HuH-7 (cell line): ENCODE measurements at places on chromosomes 13 and 19.

GRCh38 chr13:63680704-63681103 is 2265.1 kb upstream of the PCDH20 start:
- DNase-seq, result no peak

DNA sequence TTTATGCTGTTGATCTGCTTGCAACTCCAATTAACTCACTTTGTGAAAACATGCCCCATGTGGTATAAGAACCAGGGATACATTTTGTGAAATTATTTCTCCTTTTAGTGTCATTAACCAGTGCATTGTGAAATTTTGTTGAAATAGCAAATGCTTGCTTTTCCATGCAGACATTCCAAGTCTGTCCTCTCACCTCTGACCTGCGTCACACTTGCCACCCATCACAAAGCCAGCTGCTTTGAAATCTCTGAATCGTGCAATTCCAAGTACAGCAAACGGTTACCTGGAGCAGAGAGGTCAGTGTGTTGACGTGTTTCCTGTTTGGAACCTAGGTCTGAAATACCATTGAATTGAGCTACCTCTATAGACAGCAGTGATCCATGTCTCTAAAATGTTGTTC is 4.9 kb upstream of the SLC25A15 start:
- DNase-seq, result no peak

DNA sequence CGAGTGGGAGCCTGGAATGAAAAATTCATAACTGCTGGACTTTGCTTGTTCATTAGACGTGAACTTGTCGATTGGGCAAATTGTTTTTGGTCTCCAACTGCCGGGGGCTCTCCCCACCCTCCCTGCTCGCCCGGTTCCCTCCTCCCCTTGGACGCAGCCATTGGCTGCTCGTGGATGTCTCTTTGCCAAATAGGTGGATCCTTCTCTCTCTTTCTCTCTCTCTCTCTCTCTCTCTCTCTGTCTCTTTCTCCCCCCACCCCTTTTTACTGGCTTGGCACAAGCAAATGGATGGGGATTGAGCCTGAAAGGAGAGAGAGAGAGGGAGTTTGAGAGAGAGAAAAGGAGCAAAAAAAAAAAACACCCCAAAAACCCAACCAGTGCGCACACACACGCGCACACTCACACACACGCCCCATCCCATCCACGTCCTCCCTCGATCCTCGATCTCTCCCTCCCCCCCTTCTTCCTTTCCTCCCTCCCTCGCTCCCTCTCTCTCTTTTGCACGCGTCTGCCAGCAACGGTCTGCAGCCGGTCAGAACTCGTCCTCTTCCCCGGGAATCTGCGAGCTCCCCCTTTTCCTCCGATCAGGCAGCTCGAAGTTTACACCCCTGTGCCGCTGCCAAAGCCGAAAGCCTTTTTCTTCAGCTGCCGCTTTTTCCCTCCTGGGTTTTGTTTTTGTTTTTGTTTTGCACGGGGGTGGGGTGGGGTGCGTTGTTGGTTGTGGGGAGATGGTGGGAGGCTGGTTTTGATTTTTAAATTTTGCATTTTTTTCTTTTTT is 27.8 kb downstream of the NFIX start:
- no peak for DNase-seq

- DNase-seq, result no peak
These were observed 1241.5 kb upstream of the MIR17HG start for GRCh38 chr13:90105849-90106496.

DNA sequence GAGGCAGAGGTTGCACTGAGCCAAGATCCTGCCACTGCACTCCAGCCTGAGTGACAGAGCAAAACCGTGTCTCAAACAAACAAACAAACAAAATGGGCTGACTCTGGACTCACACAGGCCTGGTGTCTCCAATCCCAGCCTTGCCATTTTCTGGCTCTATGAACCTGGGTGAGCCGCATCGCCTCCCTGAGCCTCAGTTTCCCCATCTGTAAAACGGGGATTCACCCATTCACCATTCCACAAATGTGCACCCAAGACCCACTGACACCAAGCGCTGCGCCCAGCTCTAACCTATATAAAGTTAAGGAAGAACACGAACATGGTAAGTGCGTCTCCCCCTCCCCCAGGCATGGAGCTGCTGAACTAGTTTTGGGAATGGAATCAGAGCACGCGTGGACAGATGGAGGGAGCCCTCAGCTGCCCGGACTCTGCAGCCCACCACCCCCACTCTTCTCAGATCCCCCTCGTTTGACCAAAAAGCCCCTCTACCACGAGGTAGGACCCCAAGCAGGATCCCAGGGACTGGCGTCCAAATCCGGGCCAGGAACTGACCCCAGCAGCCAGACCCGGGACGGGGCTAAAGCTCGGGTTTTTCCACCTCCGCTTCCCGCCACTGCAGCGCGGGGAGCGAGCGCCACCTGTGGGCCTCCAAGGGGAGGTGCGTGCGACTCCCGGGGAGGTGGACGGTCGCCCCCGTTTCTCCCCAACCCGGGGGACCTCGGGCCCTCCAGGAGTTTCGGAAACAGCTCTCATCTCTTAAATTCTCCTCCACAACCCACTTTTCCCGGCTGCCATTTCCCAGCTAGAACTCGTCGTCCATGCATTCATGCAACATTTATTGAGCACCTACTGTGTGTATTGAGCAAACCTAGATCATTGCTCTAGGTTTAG is 33.0 kb upstream of the ADGRE5 start:
- DNase-seq, result peak; percentile 76

GRCh38 chr13:33090755-33091414 is 74.7 kb downstream of the KL start:
- DNase-seq, result no peak

- no peak for DNase-seq
These were observed 73.2 kb upstream of the RFC3 start for GRCh38 chr13:33744589-33745369.

DNA sequence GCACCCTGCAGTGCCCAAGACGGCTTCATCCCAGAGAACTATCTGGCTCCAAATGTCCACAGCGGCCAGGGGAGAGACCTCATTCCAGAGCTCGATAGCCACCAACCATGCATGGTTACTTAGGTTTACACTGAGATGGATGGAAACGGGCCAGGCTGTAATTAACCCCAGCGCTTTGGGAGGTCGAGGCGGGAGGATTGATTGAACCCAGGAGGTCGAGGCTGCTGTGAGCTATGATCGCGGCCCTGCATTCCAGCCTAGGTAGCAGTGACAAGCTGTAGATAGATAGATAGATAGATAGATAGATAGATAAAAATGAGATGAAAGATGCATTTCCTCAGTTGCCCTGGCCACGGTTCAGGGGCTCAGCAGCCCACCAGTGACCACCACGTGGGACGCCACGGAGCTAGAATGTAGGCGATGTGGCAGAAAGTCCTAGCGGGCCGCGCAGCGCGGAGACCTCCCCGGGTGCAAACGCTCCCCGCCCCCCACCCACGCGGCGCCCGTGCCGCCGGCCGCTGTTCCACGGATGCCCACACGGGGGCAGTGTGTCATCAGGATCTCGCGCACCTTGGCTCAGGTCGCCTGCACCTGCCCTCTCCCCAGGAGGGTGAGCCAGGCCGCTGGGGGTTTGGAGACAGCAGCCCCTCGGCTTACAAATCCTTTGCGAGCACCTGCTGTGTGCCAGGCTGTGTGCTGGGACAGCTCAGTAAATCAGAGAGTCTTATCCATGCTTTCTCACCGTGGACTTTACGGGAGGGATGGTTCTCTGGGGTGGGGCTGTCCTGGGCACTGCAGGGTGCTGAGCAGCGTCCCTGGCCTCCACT is 13.5 kb upstream of the TLE5 start:
- DNase-seq, result peak; percentile 71

- no peak for DNase-seq
These were observed 1.7 kb downstream of the PDX1 start for GRCh38 chr13:27921421-27921960.

DNA sequence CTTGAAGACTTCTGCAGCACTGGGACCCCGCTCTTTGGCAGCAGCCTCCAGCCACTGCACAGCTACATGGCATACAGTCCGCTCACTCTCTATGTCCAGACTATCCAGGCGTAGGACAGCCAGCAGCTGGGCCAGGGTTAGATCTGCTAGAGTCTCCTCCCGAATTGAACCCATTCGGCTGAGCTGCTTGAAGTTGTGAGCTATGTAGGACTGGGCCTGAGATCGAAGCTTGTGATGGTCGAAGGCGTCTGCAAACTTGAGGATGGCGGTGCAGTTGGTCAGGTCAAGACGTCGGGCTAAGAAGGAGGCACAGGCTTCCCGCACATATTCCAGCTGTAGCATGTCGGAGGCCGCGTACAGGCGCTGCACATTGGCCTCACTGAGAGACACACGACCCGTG is 900 bp downstream of the KBTBD7 start:
- no peak for DNase-seq

DNA sequence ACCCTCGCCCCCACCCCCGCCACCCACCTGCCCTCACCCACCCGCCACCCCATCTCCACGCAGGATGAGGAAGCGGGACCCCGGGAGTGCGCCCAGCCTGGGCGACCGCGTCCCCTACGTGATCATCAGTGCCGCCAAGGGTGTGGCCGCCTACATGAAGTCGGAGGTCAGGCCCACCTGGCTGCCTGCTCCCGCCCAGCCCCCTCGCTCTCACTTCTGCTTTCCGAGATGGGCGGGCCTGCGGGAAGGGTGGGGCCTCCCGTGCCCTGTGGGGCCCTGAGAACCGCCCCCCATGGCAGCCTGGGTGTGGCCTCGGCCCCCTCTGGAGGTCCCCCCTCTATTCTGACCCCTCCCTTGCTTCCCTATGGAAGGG is 3.1 kb upstream of the SPIB start:
- no peak for DNase-seq

- DNase-seq, result no peak
These were observed 48.0 kb downstream of the RFX2 start for GRCh38 chr19:6062274-6062673.

GRCh38 chr13:107277911-107278310 is 710.0 kb upstream of the ARGLU1 start:
- no peak for DNase-seq

DNA sequence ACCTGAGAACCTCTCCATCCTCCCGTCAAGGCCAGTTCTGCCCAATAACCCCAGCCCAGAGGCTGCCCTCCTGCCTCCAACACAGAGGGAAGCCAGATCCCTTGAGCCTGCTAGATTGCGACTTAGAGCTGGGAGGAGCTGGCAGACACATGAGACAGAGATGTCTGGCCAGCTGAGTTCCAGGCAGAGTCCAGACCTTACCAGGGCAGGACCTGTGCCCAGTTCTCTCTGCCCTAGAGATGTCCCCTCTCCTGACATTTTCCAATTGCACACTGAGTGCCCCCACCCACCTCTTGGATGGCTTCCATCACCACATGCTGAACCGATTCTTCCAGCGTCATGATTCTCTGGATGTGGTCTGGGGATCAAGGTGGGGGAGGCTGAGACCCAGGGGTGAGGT is 3.0 kb downstream of the HOOK2 start:
- no peak for DNase-seq

DNA sequence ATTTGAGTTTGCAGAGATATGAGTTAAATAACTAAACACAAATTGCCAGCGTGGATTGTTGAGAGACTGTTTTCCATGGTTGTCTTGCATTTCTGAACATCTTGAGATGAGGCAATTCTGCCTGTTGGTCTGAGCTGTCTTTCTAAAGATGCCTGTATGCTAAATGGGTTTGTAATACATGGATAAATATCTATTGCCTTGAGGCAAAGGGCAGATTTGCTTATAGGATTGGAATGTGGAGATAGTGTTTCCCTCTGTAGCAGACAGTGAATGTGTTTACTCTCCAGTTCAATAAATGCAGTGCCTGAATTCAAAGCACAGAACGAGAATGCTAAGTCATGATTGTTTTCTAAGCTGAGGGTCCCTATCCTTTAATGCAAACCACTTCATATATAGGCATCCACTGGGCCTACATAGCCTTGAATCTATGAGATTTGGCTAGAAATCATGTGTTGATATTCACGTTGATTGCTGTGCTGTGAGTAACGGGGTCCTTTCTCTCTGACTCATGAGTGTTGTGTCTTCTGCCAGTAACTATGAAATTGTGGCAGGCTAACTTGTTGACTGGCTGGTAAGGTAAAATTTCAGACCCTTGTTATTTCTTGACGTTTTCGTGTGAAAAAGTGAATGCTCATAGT is 2554.8 kb downstream of the PCDH9 start:
- peak; percentile 23 for DNase-seq

- no peak for DNase-seq
These were observed 563.1 kb downstream of the EFNB2 start for GRCh38 chr13:105972306-105972721.

DNA sequence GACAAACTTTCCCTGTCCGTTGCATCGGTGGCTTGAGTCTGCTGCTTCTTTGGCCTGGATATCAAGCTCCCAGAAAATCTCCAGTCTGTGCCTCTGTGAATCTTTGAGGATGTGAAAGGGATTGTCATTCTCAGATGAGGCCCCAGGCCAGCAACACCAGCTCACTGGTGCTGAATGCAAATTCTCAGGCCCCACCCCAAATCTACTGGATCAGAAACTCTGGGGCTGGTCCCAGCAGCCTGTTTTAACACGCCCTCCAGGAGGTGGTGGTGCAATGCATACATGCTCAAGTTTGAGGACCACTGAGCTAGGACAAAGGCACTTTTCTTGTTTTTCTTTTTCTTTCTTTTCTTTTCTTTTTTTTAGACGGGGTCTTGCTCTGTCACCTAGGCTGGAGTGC is 23.6 kb downstream of the TNFSF11 start:
- no peak for DNase-seq

DNA sequence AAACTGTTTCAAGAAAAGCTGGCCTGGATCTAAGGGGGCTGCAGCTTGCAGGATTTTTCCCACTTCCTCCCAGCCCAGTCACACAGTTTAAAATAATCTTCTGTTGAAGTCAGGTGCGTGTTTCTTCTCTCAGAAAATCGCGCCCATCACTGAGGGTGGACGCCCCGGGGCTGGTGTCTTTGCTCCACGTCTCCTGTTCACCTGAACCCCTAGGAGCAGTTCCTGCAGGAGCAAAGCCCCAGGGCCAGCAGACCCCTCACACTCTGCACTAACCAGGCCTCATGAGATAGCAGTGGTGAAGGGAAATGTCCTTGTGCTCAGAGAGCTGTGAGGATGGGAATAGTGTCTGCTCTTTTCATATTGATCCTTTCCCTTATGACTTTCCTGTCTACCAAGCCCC is 920 bp upstream of the SIGLEC7 start:
- no peak for DNase-seq

DNA sequence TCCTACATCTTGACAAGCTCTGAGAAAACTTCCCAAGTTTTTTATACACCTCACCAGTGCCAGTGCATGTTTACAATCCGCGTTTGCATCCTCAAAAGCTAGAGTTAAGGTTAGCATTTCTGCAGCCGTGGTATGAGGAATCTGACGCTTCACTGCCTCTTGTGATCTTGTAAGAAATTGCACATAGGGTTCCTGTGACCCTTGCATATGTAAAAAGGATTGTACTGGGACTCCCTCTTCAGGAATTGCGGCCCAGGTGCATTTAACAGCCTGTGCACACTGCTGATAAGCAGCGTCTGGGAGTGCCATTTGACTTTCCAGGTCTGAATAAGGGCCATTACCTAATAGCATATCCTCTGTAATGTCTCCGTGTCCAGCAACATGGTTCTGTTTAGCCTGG is 15.3 kb downstream of the FPR3 start:
- DNase-seq, result no peak

- DNase-seq, result no peak
These were observed 95.0 kb downstream of the ZNF737 start for GRCh38 chr19:20470345-20471135.

- DNase-seq, result no peak
These were observed 1968.9 kb downstream of the PCDH9 start for GRCh38 chr13:65260946-65261891.
